Dermis microvascular lymphatic vessel endothelial cell (primary cell): ENCODE measurements at places on chromosomes 3 and 15. TPM values are rescaled to one million over a fixed set of nuclear protein-coding genes. Genes with fewer than 3 reads are reported as not detected.
A peak's percentile ranks its signal among the peaks of the same experiment; 100 is the strongest.

GRCh38 chr3:157632075-157632474 lies 128.9 kb upstream of the VEPH1 start:
- no peak for DNase-seq

- DNase-seq = no peak
Measured at GRCh38 chr3:143771258-143771657, 77.0 kb downstream of the SLC9A9 start.

DNA sequence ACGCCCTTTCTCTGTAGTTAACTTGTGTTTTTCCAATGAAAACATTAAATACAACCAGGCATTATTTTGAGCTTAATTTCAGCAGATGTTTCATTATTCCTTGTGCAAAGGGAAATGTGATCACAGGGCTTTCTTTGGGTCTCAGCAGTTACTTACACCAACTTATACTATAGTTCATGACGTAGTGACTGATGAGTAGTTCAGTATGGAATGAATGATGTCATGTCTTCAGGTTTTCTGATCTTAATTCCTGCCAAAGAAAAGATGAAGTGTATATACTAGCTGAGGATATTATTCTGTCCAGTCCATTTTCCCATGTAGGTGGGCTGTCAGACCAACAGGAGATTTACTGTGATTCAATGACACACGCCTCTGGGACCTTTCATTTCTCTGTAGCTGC lies 61.3 kb downstream of the MYRIP start:
- DNase-seq = peak; percentile 16

DNA sequence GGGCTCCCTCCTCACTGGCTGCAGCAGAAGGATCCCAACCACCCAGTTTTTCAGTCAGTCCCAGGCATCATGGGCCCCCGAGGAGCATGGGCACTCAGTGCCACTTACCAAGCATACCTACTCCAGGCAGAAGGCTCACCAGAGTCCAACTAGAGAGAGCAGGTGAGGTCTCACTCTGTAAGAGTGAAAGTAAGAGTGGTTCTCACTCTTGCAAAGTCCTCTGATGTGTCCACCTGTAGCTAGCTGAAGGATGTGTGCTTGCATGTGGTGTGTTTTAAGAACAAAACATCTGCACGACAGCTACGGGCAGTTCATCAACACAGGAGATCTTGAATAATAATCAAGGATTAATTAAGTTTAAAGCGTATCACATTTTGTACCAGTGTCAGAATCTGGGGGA lies 49.7 kb downstream of the CCK start:
- DNase-seq = no peak

PYGO1 gene
- total RNA-seq = 0.13 TPM in 2 replicates

HTR3E gene
- not detected in 2 replicates for total RNA-seq

GRCh38 chr15:87712211-87712610 lies 544.3 kb downstream of the NTRK3 start:
- no peak for DNase-seq

GRCh38 chr3:17755836-17756235 lies 13.4 kb upstream of the TBC1D5 start:
- DNase-seq = no peak

C3orf85 gene
- not detected in 2 replicates for total RNA-seq

MYL3 gene
- 0.13 TPM in 1 of 2 replicates, not detected in the other for total RNA-seq

ASB14 gene
- total RNA-seq = not detected in 2 replicates

GRCh38 chr3:23942546-23942945 lies 2.5 kb upstream of the NR1D2 start:
- DNase-seq = no peak

DNA sequence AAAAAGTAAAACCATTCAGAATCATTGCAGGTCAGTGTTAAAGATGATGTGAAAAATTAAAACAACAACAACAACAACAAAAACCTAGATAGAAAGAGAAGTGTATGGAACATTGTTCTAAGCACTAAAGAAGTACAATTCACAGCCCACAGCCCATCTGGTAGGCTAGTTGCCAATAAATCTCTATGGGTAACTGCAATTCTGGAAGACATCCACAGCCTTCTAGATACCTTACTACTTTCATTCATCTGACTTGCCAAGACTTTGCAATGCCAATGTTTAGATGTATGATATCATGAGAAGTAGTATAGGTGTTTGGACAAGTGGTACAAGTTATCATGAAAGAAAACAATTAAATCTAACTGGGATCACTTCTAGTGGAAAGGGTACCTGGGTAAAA lies 198.6 kb downstream of the VGLL3 start:
- DNase-seq = no peak

MYZAP gene
- total RNA-seq = 37.2 and 45.7 TPM in 2 replicates

DNA sequence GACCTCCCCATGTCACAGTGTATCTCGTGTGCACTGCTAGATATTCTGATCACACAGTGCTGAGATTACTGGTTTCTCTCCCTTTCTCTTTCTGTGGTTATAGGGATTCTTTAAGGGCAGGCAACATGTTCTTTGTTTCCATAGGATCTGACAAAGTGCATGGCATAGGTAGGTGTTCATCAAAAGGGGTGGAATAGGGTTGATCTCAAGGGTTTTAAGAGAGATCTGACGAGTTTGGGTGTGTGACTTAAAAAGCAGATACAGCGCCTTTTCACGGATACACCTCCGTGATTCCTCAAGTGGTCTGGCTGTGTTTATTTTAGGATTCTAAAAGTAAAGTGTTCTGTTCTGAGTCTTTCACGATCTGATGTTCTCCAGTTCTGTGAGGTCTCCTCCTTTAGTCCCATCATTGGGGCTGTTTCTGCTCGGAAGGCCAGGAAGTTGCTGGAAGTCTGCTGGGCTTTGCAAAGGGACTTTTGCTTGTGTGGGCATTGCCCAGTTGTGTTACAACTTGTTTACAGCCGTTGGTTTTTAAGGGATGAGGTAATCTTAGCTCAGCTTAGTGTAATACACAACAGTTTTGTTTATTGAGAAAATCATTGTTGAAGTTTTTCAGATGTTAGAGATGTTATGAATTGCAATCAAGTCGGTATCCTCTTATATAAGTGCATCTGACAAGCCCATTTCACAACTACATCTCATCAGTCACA lies 34.8 kb downstream of the IGF1R start:
- peak; percentile 19 for DNase-seq

- no peak for DNase-seq
Measured at GRCh38 chr3:72436863-72437592, 411.2 kb downstream of the SHQ1 start.

DNA sequence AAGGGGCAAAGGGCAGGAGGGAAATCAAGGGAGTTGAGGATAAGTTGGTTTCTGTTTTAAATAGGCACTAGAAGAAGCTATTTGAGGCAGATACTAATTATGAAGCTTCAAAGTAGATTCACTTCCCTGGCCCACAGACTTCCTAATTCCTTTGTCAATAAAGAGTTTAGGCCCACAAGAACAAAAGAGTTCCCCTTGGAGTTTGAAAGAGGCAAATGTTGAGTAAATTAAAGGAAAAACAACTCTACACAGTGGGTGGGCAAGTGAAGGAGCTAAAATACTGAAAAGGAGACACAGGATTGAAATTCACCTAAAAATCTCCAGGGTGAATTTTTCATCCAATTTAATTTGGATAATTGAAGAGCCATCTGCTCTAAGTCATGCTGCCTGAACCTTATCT lies 411.7 kb upstream of the RORA start:
- no peak for DNase-seq

GRCh38 chr15:25943831-25944230 lies 80.7 kb upstream of the ATP10A start:
- DNase-seq = no peak

- DNase-seq = no peak
Measured at GRCh38 chr3:47010910-47011309, 31.4 kb downstream of the NBEAL2 start.
